ENCODE measurements at places on chromosomes 1 and 21.

DNA sequence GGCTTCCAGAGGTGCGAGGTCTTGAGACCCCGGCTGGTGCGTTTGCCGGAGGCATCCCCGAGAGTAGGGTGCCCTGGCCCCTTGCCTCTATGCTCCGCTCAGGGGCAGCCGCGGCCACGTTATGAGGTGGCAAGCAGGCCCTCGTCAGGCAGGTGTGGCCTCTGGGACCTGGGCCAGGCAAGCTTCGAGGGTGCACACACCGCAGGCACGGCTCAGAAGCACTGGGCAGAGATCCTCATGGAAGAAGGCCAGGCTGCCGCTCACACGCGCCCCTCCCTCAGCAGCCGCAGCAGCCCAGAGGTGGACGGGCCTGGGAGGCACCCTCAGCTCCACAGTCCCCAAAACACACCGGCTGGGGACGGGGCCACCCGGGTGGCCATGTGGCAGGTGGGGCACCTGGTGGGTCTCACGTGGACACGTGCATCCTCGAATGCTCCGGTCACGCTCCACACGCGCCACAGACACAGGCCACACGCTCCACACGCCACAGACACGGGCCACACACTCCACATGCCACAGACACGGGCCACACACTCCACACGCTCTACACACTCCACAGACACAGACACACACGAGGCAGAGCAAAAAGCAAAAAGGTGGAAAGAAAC is 6.5 kb downstream of the SDF4 start:
- DNase-seq, result no peak

DNA sequence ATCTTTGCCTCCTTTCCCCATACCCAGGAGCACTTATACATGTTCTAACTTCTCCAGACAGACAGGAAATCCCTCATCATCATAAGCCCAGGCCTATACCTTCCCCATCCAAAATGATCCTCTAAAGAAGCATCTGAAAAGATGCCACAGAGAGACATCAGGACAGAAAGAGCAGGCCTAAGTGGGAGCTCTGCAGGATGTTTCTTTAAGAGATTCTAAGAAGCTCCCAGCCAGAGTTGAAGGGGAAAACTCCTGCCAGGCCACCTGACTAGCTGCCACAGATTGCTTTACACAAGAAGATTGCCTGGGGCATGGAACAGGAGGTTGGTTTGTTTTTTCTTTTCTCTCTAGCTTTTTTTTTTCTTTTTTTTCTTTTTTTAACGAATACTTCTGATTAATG is 275.8 kb downstream of the VAV3 start:
- DNase-seq, result no peak

DNA sequence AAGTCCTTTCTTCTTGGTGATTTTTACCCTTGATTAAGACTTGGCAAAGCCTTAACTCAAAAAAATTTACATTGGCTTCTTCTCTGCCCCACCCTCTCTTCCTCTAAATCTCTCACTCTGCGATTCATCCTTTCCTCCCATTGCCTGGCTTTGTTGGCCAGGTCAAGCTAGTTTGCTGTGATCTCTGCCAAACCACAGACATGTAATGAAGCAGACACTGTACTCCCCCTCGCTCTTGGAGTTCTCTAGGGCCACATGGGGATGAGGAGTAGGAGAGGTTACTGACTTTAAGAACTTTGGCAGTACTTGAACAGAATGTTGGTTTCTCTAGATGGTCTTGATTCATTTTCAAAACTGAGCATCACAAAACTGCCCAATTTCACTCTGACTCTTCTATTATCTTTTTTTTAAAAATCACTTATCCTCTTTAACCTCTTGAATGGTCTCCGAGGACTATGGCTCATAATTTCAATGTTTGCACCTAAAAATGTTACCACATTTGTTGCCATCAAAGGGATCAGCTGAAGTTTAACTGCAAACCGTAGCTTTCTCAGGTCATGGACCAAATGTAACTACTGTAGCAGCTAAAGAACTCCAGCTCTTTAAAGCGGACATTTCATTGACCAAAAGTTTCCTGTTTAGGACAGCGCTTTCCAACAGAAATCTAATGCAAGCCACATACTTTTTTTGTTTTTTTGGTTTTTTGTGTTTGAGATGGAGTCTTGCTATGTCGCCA is 62.7 kb upstream of the IPO9 start:
- DNase-seq, result no peak

DNA sequence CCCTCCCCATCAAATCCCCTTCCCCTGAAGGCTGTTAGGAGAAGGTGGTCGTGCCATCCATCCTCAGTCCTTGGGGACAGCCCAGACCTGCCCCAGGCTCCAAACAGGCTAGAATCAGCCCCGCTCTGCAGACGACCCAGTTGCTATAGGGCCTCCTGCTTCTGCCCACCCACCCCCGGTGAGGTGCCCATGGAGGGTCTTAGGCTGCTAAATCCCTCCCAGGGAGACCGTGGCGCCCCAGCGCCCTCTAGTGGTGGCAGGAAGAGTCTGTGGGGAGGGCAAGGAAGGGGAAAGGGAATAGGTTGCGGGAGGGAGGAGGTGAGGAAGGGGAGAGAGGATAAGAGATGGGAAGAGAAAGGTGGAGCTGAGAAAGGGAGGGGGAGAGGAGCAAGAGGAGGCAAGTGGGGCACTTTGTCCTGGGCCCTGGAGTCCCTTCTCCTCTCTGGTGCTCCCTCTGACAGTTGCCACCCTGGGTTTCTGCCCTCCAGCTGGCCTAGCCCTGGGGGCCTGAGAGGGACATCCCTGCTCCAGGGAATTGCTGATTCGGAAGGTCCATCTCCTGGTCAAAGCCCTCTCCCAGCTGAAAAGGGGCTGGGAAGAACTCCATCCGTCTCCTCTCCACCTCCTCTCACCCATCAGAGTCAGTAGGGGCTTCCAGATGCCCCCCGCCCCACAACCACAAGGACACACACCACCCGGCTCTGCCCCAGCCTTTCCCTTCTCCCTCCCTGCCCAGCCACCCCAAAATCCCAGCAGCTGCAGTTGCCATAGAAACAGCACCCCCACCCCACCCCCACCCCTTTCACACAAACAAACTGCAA is 55.4 kb downstream of the CAMK2N1 start:
- peak; percentile 66 for DNase-seq

GRCh38 chr21:46151989-46152926 is 3.1 kb downstream of the FTCD start:
- DNase-seq, result peak; percentile 8

DNA sequence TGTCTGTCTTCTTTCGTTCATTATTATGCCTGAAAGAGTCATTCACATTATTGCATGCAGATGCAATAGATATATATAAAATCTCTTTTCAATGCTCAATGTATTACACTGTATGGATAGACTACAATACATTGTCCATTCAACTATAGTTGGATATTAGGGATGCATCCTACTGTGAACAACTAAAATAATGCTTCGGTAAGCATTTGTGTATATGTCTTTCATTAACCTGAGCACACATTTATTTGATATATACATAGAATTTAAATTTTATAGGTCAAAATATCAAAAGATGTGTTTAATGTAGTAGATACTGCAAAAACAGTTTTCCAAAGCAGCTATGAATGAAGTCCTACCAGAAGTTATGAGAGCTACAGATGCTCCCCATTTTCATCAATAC is 8.9 kb downstream of the PLD5 start:
- no peak for DNase-seq

DNA sequence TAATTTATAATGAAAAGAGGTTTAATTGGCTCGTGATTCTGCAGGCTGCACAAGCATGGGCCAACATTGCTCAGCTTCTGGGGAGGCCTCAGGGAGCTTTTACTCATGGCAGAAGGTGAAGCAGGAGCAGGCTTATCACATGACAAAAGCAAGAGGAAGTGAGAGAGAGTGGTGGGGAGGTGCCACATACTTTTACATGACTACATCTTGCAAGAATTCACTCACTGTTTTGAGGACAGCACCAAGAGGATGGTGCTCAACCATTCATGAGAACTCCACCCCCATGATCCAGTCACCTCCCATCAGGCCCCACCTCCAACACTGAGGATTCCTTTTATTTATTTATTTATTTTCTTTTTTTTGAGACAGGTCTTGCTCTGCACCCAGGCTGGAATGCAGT is 5.5 kb upstream of the PLEKHM2 start:
- no peak for DNase-seq

DNA sequence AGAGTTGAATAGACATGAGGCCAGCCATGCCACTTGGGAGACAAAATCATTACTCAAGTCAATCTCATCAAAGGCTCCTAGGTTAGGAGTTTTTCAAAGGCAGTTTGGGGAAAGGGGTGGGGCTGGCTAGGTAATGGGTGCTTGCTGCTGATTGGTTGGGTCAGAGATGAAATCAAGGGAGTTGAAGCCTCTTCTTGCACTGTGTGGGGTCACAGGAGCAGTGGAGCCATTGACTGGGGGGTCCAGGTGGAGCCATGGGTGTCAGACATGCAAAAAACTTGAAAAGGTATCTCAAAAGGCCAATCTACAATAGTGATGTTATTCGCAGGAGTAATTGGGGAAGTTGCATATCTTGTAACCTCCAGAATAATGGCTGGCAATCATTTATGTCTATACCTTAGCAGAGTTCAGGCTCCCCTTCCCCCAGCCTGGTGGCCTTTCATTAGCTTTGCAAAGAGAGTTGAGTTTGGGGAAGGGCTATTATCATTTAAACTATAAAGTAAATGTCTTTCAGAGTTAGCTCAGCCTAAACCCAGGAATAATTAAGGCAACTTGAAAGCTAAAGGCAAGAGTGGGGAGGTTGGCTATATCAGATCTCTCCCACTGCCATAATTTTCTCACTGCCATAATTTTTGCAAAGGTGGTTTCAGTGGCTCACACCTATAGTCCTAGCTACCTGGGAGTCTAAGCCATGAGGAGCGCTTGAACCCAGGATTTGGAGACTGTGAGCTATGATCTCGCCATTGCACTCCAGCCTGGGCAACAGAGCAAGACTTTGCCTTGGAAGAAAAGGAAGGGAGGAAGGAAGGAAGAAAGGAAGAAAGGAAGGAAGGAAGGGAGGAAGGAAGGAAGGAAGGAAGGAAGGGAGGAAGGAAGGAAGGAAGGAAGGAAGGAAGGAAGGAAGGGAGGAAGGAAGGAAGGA is 7.8 kb upstream of the PINK1 start:
- DNase-seq, result no peak

DNA sequence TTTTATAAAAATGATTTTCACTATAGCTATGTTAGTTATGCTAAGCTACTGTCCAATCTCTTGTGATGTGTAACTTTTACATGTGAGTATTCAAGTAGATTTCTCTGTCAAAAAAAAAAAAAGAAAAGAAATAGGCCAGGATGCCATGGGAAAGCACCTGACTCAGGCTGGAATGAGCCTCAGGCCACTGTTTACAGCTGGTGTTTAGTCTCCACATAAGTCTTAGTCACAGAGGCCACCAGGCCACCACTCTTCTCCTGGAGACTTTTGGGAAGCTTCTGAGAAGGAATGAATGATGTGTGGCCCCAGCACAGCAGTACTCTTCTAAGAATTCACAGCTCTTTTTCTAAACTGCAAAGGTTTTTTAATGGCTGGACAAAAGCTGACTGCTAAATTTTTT is 48.9 kb downstream of the CHML start:
- no peak for DNase-seq

DNA sequence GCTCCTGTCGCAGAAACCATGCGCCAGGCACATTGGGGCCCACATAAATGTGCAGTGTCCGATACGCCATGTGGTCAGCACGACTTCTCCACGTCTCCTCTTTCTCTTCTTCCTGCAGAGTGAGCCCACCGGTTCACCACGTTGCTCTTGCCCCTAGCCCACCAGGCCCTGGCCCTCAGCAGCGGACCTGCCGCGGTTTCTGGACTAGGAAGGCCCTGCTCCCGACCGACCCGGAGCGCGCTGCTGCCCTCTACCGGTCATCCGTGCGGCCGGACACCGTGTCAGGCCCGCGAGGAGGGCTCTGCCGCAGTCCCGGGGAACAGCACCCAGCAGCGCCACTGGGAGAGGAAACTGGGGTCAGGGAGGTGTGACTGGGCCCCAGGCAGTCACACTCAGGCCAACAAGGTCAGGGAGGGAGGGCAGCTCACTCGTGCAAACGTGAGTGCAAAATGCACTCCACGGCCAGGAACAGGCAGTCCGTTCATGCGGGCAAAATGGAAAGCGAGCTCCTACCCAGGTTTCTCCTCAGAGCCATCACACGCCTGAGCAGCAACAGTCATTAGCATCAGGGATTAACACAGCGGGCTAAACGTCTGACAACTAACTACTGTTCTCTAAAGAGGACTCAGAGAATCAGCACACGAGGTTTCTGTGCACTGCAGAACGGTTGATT is 13.7 kb downstream of the TLR5 start:
- peak; percentile 83 for DNase-seq

DNA sequence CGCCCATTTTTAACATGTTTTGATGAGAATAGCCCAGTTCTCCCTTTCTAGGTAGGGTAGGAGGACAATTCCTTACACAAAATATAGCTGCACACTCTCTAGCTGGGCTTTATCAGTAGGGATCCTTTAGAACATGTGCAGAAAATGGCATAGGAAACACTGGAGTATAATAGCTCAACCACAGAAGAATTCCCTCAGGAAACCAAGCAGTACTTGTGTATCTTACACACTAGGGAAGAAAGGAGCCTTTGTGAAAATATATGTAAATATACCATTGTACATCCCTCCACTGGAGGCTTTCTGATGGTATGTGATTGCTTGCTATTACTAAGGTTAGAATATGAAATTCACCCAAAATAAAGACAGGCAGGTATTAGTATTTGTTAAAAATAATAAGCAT is 153.5 kb downstream of the LRRC40 start:
- DNase-seq, result no peak

GRCh38 chr1:13700521-13701270 is 708 bp downstream of the PRDM2 start:
- peak; percentile 72 for DNase-seq

DNA sequence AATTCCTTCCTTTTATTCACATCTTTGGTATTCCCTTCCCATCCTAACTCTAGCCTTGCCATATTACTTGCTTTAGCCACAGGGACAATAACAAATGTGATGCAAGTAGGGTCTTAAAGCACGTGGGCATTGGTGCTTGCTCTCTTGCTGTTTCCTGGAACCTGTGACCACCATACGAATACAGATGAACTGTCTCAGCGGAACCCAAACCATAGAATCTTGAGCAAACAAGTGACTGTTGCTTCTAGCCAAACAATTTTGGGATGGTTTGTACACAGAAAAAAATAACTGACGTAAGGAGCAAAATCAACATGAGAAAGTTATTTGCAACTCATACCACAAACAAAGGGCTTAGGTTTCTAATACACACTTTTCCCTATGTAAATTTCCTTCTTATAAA is 15.2 kb upstream of the VTCN1 start:
- DNase-seq, result no peak

- DNase-seq, result no peak
Measured at GRCh38 chr1:233759665-233760064, 144.8 kb upstream of the SLC35F3 start.

DNA sequence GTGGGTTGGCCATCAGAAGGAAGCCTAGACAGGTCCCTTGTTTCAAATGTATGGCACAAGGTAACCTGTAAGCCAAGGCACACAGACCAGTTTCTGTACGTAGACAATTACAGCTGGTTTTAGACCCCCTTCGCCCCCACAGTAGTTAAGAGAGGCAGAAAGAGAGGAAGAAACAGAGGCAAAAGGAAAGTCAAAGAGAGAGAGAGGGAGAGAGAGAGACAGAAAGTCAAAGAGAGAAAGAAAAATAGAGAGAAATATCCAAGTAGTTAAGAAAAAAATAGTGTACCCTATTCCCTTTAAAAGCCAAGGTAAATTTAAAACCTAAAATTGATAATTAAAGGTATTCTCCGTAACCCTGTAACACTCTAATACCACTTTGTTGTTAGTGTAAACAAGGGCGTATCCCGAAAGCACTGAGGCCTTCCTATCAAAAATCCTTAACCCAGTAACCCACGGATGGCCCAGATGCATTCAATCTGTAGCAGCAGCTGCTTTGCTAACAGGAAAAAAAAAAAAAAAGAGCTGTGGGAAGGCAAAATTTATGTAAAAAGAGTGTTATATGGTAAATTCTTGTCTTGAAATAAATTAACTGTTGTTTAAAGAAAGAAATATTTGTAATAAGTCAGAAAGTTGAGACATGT is 49.4 kb downstream of the ADCY10 start:
- no peak for DNase-seq

Measured in activated T-cell treated with anti-CD3 and anti-CD28 coated beads, Interleukin-2, amount 50 U/mL, for 48 hours (primary cell).